Glutamatergic neuron (in vitro differentiated cells): ENCODE measurements at places on chromosomes 3 and 15. TPM values are rescaled to one million over a fixed set of nuclear protein-coding genes. Genes with fewer than 3 reads are reported as not detected.

- H3K27ac ChIP-seq: no peak overlapping the region
- peaks cover 3% of the 10 kb centered on the region for H3K27me3 ChIP-seq
- H3K36me3 ChIP-seq: no peaks in the 10 kb centered on the region
- no peak for DNase-seq
Measured at GRCh38 chr3:23185861-23186260, 17.3 kb upstream of the UBE2E2 start.

- no peaks in the 10 kb centered on the region for H3K27me3 ChIP-seq
- H3K27ac ChIP-seq: peak overlapping the region; percentile 52
- peaks cover 27% of the 10 kb centered on the region for H3K4me1 ChIP-seq
- peak overlapping the region; percentile 89 for H3K4me3 ChIP-seq
- H3K36me3 ChIP-seq: no peaks in the 10 kb centered on the region
- no peak for DNase-seq
Measured at GRCh38 chr15:39783244-39783820, 691 bp upstream of the FSIP1 start.

Gene CFAP91
- 0.59 TPM for total RNA-seq

- no peaks in the 10 kb centered on the region for H3K4me1 ChIP-seq
- peaks cover 2% of the 10 kb centered on the region for H3K36me3 ChIP-seq
- no peak overlapping the region for H3K27ac ChIP-seq
- no peak for DNase-seq
Measured at GRCh38 chr3:67109651-67110204, 111.6 kb downstream of the KBTBD8 start.

DNA sequence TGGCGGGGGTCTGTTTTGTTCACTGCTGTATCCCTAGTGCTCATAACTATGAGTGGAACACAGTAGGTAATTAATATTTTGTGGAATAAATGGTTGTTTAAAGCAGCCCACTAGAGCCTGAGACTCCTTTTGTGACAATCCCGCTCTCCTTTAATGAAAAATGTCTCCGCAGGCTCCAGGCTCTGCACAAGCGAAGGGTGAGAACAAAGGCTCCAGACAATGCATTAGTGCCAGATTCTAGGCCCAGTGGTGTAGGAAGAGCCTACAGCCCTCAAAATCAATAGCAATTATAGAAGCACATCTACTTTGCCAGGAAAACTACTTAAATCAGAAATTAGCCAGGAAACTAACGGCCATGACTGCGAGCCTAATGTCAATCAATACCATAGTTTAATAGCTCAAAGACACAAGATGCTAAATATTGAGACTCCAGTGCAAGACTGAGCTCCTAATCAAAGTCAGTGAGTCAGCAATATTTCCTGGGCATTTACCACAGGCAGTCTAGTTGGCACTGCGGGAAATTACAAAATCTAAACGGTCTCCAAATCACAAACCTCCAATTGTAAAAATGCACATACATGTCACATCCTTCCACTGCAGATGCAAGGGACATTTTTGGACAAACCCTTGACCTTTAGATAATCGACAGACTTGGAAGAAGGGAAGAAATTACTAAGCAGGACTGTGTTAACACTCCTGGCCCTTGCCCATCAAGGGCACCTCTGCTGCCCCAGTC is 2.3 kb downstream of the ANXA2 start:
- peaks cover 34% of the 10 kb centered on the region for H3K27me3 ChIP-seq
- H3K36me3 ChIP-seq: peaks cover 19% of the 10 kb centered on the region
- H3K4me3 ChIP-seq: peak overlapping the region; percentile 96
- DNase-seq: no peak
